ENCODE measurements at places on chromosomes 12 and 14.

GRCh38 chr12:5308216-5308615, 123.7 kb upstream of the NTF3 start:
- DNase-seq = no peak

DNA sequence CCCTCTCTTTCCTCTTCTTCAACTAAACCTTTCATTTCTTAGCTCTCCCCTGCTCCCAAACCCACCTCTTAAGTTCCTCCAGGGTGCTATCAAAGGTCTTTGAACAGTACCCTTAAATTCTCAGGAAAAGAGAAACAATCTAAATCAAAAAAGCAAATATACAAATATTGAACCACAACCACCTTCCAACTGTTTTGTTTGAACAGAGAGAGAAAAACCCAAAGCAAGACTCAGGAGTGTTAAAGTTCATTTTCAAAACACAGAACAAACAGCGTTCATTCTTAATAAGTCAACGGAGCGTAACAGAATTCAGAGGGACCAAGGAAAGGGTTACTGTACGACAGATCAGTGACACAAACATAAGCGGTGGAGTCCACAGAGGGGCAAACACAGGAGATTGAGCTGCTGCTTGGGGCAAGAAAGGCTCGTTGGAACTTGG, 73.3 kb downstream of the NDUFA12 start:
- no peak for DNase-seq

DNA sequence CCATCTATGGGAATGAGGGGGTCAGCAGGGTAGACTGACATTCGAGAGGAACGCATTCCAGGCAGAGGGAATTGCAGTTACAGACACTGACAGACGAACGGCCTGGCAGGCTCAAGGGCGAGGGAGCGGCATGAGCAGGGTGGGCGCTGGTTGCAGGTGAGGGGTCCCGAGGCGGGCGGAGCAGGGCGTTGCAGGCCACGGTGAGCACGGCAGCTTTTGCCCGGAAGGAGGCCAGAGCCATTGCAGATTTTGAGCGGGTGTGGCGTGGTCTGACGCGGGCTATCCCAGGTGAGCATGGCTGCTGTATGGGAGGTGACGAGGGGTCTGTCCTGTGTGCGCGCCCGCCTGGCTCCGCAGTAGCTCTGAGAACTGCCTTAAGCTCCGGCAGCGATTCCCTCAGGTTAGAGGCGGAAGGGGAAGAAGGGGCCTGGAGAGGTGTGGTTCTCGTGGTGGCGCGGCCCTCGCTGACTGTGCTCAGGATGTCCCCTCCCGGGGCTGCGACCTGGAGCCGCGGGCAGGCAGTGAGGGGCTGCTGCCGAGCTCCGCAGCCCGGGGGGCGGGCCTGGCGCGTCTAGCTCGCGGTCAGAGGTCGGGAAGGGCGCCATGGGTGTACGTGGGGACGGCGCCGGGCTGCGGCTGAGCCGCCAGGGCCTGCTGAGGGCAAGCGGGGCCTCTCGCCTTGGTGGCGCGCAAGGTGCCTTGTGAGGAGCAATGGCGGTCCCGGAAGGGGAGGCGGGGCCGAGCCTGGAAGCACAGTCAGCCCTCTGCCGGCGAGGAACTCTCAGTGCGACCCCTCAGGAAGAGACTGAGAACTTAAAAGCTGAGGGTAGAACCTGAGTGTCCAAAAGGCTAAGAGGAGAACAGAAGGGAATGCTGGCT, 177.1 kb downstream of the CACNA1C start:
- no peak for DNase-seq

DNA sequence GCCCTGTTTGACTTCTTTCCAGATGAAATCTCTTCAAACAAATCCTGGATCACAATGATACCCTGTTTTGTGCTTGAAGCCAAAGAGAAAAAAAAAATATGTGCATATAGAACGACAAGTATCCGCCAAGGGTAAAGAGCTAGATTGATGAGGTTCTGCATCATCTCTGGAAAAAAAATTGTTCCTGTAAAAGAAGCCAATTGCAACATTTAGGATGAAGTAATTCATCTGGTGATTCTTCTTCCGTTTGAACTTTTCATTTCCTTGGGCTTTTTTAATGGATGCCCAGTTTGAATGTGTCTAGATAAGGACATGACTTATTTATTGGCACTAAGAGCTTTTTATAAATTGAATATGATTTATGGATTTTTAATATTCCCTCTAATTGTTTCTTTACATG, 38.1 kb upstream of the NPAS3 start:
- DNase-seq = no peak

- DNase-seq = no peak
Observed at GRCh38 chr12:117986705-117987469, 18.1 kb upstream of the KSR2 start.

DNA sequence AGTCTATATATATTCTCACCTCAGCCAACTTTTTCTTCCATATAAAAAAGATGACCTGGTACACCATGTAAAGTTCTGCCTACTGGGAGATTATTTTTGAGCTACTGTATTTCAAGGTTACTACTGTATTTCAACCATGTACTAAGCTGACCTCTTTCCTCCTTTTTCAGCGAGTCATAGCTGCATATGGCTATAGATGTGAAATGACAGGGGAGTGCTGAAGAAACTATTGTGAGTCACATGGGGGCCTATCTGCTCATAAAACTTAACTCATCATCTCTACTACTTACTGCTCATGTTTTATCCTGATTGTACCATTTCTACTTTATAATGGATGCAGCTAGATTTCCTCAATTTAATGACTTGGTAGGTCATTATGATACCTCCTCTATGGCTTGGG, 571.4 kb upstream of the ATP2B1 start:
- DNase-seq = no peak

GRCh38 chr12:4829161-4829792, 80.4 kb upstream of the KCNA1 start:
- DNase-seq = no peak

GRCh38 chr12:113222730-113223531, 1.7 kb downstream of the TPCN1 start:
- no peak for DNase-seq

DNA sequence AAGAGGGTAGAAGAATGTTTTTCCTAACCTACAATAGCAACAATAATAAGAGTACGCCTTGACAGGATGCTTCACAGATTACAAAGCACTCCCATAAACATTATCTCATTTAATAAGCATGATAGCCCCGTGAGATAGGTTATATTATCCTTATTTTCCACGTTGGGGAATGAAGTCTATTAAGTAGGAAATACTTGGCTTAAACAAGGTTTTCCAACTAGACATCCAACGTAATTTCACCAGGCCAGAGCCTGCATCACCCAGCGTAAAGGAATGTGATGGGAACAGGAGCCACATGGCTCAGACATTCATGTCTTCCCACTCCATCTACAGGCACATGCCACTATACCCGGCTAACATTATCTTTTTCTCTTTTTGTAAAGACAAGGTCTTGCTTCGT, 223.4 kb upstream of the AMIGO2 start:
- no peak for DNase-seq

GRCh38 chr14:62322216-62322615, 560.0 kb downstream of the SNAPC1 start:
- DNase-seq = no peak

DNA sequence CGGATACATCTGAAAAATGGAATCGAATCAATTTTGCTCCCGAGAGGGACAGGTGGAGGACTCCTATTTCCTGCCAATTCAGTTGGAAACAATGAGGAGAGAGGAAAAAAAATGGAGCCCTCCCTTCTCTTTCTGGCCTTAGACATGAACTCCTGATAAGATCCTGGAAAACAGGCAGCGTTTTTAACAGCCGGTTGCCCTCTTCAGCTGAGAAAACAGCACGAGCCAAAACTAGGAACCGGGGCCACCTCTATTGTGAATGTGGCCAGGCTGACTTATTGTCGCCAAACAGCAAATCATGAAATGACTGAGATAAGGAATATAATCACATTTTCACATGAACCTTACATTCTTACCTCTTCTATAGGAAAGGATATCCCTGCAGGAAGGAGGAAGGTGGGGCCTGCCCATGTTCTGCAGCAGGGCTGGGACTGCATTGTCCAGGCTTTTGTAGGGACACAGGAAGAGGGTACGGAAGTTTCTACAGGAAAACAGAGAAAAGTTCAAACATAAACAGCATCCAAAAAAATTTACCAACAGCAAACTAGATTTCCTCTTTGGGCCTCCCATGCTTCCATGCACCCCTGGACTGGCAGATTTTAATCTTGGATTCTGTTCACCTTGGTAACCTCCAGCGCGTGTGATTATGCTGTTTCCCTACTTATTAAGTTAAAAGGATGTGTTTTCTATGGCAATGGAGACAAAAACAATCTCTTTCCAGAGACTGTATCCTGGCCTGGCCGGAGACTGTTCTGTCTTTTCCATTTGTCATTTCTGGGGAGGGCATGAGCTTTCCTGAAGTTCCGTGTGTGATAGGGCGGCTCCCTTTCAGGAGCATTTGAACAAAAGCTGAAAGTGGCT, 29.0 kb upstream of the ELK3 start:
- no peak for DNase-seq

DNA sequence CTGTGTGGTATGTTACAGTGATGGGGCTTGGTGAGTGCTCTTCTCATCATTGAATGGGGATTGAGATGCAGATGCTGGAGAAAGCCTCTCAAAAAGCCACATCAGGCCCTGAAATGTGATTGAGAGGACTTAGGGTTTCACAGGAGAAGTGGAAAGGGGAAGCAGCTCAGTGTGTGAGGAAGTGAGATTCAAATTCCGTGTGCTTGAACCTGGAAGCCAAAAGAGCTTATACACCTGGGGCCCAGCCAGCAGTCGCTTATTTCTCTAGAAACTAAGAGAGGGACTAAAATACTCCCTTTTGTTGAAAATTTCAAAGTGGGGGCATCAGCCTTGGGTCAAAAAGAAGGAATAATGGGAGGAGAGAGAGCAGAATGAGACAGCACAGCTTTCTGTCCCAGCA, 39.1 kb upstream of the GZMB start:
- DNase-seq = no peak

DNA sequence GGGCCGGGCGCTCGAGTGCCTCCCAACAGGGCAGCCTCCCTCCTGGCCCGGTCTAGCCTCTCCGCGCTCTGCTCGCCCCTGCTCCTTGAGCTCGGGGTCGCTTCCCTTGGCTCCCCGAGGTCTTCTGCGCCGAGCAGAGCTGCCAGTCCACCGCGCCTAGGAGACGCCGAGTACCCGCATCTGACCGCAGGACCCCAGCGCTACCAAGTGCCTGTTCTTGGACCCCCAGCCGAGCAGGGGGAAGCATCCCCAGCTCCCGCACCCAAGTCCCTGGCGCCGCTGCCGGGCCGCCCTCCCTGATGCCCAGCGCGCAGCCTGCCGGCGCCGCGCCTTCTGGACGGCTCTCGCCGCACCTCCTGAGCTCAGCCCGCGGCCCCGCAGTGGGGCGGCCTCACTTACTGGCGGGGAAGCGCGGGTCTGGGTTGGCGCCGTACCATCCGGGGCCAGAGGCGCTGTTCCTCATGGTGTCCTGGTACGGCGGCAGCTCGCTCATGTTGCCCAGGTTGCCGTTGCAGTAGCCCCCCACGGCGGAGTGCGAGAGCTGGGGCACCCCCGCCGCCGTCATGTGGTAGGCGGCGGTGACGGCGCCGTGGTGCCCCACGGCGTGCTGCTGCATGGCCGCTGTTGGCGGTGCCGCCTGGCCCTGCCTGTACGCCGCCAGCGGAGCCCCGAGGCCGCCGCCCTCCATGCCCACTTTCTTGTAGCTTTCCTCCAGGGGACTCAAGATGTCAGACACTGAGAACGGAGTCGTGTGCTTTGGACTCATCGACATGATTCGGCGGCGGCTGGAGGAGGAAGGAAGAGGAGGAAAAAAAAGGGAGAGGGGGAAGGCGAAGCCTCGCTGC, 1.2 kb downstream of the NKX2-1 start:
- peak; percentile 69 for DNase-seq

- peak; percentile 51 for DNase-seq
Observed at GRCh38 chr14:104263675-104264358, 125.4 kb downstream of the KIF26A start.

DNA sequence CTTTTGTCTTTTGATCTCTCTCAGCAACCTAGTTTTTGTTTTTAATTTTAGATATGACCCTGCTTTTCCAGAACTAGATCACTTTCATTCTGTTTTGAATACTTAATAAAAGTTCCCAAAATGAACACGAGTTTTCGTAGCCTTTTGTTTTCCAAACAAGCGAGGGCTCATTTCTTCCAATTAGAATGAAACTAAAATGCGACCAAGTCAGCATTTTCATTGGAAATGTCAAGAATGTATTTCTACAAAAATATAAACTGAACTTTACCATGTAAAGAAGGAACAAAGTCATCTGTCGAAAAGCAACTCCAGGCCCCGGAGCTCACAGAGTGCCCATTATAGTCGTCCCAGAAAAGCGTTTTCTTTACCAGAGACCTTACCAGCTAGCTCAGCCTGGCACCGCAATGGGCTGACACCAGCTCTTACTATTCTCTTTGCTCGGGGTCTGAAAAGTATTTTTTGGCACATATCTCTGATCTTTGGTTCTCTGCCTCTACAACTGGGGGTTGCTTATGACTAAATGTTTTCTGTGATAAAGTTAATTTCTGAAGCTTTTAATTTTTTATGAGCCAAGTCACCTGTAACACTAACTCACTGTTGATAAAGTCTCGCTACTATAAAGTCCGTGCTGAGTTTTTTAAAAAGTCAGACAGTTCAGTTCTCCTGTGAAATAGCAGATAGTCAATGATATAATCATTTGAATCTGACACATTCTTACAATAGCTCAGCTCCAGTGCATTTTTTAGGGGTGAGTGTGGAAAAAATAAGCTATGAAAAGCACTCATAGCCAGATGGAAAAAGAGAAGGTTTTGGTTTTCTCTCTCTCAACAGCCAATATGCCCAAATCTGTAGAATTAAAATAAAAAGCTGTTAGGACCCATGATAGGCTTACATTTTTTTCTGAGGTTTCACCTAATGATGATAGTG, 43.4 kb downstream of the SAMD4A start:
- DNase-seq = no peak

- no peak for DNase-seq
Observed at GRCh38 chr12:93060666-93061472, 131.8 kb upstream of the EEA1 start.

- no peak for DNase-seq
Observed at GRCh38 chr14:68755016-68755353, 37.9 kb downstream of the ZFP36L1 start.

- DNase-seq = no peak
Observed at GRCh38 chr14:20092050-20092449, 18.5 kb upstream of the OR4K17 start.

DNA sequence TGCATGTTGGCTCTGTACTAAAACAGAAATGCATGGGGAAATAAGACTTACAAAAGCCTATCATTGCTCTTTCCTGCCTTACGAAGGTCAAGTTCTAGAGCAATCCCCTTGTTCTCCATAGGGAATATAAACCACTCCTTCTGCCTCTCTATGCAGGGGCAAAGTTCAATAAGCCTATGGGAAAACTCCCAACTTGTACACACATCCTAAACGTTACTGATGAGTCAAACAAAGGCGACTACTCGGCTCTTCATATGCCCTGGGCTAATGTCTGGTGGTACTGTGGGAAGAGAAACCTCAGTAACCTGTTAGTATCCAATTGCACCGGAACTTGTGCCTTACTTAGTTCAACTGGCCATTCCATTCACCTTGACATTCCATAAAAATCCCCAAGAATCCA, 32.7 kb downstream of the PRMT8 start:
- no peak for DNase-seq

DNA sequence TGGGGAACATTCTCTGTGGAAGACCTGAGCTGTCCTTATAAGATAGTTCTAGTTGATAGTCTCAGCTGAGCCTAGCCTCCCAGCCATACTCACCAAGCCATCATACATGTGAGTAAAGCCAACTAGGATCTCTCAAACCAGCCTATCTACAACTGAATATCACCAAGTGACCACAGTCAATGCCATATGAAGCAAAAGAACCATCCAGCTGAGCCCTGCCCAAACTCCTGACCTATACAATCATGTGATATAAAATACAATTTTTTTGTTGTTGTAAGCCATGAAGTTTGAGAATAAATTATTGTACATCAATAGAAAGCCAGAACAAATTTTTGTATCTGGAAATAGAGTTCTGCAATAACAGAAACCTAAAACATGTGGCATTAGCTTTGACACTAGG, 118.3 kb downstream of the SLC25A21 start:
- DNase-seq = no peak
